ENCODE measurements at places on chromosomes 5 and 9.

DNA sequence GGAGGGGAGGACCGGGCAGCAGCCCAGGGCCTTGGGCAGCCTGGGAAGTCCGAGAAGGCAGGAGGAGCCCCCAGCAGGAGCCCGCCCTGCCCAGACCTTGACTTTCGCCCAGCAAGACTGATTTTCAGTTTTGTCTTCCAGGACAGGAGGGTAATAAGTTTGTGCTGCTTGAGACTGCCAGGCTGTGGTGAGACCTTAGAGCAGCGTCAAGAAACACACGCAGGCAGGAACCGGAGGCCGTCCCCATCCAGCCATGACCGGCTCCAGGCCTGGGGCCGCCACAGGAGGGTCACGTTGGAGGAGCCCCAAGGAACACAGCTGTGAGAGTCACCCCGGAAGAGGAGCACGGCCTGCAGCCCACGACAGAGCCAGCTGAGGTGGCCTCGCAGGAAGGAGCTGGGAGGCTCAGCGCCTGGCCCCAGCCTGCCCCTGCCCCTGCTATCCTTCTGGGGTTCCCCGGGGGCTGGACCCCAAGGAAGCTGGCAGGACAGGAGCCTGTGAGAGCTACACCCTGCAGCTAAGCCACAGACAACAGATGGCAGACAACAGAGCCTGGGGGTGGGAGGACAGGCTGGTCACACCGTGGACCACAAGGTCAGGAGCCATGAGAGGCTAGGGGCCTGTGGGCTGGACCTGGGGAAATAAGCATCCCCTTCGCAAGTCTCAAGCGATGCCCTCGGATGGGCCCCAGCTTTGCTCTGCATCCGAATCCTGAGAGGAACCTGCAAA lies 126.0 kb upstream of the FAM120A start:
- no peak for DNase-seq

DNA sequence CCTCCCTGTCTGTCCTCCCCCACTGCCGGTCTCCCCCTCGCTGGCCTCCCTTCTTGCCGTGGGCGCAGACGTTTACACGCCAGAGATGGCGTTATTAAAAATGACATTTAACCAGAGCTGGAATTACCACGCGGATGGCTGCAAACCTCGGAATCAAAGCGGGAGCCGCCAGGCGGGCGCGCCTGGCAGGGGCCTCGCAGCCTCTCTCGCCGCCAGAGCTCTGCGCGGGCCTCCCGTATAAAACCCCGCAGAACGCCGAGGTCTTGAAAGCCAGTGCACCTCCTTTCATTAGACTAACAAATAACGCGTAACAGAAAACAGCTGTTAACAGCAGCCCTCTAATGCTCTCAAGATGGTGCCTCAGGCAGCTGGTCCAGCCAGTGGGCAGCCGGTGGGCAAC lies 10.2 kb downstream of the PRRX2 start:
- no peak for DNase-seq

- no peak for DNase-seq
These were observed 611.1 kb downstream of the ACTL7B start for GRCh38 chr9:108244686-108245085.

- no peak for DNase-seq
These were observed 65.5 kb upstream of the ABCA1 start for GRCh38 chr9:104993291-104993963.

- DNase-seq = no peak
These were observed 114.4 kb downstream of the TENT4A start for GRCh38 chr5:6827526-6828219.

GRCh38 chr5:94240993-94241651 lies 377.3 kb downstream of the KIAA0825 start:
- no peak for DNase-seq

DNA sequence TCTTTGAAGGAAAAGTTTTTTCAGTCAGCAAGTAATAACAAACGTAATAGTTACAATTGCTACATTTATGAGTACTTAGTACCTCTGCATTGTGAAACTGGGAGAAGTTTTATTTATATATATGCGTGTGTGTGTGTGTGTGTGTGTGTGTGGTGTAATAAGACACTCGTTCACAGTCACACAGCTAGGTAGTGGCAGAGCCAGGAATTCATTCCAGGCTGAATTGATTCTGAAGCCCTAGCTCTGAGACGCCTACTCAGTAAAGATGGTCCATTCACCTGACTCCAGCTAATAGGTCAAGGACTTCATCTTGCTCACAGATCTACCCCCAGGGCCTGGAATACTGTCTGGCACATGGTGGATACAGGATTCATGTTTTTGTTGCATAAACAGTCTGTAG lies 13.6 kb upstream of the CAST start:
- DNase-seq = no peak

DNA sequence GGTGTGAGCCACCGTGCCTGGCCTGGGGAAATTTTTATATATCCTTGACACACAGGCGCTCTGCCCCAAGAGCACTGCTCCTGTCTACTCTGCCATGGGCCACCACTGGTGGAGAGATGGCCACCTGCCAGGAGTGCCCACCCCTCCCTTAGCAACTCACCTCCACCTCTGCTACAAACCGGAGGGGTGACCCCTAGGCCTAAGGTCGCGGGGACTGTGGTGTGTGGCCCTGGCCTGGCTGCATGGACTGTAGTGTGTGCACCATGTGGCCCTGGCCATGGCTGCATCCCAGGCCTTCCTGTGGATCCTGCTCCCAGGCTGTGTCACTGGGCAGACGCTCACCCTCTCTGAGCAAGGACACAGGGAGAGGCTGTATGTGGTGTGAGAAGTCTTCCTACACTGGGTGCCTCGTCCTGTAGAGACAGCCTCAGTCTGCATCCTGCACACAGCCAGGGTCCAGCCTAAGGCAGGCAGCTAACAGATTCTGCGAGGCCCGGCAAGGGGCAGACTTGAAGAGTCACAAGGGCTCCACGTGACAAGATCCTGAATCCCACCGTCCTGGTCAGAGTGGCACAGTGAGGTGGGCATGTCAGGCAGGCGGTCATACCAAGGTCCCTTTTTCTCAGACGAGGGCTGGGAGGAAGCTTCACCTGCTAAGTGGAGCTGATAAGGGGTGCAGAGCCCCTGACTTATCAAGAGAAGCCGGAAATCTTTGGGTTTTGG lies 10.3 kb downstream of the NINJ1 start:
- no peak for DNase-seq

DNA sequence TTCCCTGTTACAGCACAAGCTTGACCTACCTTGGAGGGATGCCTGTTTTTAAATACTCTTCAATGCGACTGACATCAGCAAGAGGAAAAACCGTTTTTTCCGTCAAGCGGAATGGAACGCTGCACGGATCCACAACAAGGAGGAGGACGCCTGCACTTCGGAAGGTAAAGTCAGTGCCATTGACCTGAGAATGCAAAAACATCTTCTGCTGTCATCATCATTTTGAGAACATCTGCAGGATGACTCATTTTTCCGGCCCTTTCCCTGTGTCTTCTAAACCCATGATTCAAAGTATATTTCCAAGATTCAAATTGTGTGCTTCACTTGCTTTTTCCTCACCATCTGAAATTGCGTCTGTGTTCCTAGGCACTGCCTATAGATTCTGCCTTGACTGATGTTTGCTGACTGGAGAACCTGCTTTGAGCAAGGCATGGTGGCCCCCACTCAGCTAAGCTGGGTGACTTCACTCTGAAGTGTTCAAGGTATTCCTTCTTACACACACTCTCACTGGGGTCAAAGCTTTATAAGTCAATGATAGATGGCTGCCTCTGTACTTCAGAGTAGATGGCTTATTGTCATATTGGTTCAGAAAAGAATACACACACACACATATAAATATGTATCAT lies 78.1 kb downstream of the CEMIP2 start:
- no peak for DNase-seq

GRCh38 chr5:150789450-150789849 lies 10.9 kb downstream of the SMIM3 start:
- no peak for DNase-seq

All from stimulated activated CD8-positive, alpha-beta memory T cell treated with anti-CD3 and anti-CD28 coated beads, Interleukin-15, amount 100 ng/mL, for 1 hour (primary cell).